ENCODE measurements at places on chromosomes 12 and 14.
A peak's percentile ranks its signal among the peaks of the same experiment; 100 is the strongest.

- no peak for DNase-seq
These were observed 49.0 kb downstream of the IFT43 start for GRCh38 chr14:76034566-76034965.

- DNase-seq, result no peak
These were observed 59.2 kb upstream of the TSPAN8 start for GRCh38 chr12:71216725-71217579.

- no peak for DNase-seq
These were observed 156.3 kb downstream of the ZFP36L1 start for GRCh38 chr14:68636597-68636996.

GRCh38 chr14:100106250-100107112 is 41.3 kb downstream of the EVL start:
- DNase-seq, result no peak

DNA sequence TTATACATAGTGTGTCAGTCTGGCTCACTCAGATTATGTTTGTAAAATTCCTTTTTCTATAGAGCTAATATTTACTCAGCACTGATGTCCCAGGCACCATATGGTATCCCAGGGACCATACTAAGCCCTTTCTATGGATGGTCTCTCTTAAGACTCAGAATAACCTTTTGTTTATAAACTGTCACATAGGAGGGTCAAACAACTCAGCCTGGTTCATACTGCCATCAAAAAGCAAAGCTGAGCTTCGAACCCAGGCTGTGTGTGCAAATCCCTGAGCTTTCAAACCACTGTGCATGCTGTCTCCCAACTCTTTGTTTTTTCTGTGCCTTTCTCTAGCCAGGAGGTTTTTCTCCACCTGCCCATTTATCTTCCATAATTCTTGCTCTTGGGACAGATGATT is 135.6 kb upstream of the ARHGAP5 start:
- no peak for DNase-seq

DNA sequence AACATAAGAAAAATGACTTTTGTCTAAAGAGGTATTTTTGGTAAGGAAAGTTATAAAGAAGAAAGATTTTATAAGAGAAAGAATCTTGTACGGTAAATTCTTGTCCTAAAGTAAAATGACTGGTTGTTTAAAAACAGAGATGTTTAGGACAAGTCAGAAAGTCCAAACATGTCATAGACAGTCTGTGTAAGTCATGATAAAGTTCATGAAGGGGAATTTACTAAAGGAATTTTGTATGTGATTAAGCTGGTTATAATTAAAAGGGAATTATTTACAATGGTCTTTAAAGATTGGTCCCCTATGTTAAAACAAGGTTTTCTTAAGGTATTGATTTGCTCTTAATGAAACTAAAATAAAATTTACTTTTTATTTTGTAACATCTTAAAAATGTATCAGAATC is 269.4 kb upstream of the CCDC196 start:
- no peak for DNase-seq

DNA sequence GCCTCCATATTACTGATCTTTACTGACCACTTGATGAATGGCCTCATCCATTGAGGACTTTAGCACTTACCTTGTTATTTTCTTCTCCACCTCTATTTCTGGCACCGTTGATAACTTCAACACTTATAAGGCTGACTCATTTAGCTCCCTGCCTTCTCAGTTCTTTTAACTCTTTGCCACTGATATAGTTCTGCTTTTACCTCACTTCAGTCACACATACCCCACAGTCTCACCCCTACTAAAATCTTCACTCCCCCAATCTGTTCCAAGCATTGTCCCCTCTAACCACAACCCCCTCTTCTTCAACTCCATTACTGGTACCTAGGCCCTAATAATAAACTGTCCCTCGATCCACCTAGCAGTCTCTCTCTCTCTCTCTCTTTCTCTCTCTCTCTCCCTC is 141.0 kb downstream of the PAH start:
- no peak for DNase-seq

- no peak for DNase-seq
These were observed 551.9 kb upstream of the TBX3 start for GRCh38 chr12:115235880-115236279.

DNA sequence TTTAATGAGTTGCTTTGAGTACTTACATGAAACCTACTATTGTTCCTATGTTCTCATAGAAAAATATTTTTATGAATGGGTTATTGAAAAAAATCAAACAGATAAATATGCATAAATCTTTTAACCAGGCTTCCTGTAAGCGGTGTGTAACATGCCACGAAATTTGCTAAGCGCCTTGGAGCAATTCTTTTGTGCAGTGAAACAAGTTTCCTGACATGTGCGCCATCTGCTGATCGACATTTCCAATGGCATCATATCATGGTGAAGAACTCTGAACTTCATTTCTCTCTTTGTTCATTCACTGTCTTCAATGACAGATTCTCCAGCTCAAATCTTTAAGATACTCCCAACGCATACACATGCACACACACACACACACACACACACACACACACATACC is 145.6 kb upstream of the NAV3 start:
- peak; percentile 93 for DNase-seq

DNA sequence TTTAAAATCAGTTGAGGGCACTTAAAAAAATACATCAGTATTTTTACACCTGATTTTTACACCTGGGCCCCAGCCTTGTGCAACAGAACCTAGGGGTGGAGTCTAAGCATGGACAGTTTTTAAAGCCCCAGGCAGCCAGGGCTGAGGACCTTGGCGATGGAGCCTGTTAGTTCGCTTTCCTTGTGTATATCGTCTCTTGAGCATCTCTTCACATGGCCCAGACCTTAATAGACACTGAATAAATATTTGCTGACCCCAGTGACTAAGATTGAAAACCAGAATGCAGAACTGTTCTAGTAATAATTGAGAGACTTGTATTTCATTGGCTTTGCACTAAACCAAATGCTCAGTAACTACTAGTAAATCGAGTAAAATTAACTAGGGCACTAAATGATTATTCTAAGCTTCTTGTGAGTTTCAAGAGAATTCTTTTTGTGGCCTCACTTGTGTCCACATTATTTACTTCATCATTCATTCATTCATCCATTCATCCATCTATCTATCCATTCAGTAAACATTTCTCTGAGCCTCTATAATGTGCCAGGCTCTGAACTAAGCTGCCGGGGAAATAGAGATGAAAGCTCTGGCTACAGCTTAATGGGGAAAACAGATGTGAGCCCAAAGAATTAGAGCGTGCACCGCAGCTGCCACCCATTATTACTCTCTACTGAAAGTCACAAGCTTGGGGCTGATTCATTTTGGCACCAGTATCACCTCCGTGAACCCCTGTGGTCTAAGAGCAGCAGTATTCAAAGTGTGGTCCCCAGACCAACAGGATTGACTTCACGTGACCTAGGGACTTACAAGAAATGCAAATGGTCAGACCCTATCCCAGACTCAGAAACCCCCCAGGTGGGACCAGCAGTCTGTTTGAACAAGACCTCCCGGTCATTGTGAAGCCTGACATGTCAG is 30.7 kb upstream of the BCL7A start:
- DNase-seq, result no peak

DNA sequence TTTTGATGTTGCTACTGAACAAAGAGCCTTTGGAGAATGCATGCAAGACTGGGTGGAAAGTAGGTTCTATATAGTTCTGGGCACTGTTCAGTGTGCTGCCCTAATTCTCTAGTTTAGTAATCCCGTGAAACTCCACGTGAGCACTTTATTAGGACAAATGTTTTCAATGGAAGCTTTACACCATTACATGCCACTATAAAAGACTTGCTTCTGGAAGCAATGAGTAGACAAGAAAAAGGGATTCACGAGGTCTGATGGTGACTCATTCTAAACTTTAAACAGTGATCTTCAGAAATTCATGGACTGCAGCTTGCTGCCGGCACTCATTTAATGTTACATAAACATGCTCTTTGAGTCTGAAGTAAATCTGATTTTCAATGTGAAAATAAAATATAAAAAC is 22.3 kb downstream of the ATG14 start:
- DNase-seq, result no peak

DNA sequence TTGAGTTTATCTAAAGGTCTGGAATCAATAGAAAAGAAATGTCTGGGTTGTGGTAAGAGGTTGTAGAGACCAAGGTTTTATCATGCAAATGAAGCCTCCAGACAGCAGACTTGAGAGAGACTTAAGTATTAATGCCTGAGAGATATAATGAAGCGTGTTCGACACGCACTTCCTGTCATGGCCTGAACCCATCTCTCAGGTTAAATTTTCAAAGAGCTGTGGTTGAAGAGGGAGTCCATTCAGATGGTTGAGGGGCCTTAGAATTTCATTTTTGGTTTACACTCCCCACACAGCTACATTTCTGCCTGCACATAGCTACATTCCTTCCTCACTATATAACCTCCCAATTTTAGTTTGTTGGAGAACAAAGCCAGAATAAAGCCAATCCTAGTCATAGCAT is 10.1 kb upstream of the CLEC12A start:
- DNase-seq, result no peak

- no peak for DNase-seq
These were observed 59.0 kb upstream of the ARID2 start for GRCh38 chr12:45670346-45671065.

DNA sequence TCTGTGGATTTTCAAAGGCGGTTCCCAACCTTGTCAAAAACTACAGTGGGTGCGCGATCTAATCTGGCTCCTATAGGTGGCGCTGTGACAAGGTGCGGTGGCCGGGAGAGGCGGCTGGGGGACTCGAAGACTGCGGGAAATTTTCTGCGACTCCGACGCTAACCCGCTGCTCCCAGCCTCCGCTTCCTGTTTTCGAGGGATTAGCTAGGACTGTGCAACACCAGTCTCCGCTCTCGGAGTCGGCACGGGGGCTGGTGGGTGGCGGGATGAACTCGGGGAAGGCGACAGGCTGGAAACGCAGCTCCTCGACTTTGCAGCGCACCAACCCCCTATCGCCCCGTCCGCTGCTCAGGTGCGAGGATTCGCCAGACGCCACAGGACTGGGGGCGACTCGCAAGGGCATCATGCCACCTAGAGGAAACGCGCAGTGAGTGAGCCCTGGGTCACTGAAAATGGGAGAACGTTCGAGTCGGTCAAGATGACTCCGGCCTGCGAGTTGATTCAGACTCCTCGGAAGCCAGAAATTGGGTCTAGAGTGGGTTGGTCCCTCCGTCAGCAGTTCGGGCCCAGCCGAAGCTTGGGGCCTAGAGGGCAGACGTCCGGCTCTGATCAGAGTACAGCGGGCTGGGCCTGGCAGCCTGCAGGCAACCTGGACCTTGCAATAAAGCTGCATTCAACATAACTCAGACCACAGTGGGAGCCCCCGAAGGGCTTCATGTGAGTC is 5.5 kb upstream of the PAX9 start:
- no peak for DNase-seq

GRCh38 chr12:65907513-65907912 is 83.2 kb downstream of the HMGA2 start:
- no peak for DNase-seq

- no peak for DNase-seq
These were observed 8.1 kb downstream of the LRRC43 start for GRCh38 chr12:122190842-122191668.

DNA sequence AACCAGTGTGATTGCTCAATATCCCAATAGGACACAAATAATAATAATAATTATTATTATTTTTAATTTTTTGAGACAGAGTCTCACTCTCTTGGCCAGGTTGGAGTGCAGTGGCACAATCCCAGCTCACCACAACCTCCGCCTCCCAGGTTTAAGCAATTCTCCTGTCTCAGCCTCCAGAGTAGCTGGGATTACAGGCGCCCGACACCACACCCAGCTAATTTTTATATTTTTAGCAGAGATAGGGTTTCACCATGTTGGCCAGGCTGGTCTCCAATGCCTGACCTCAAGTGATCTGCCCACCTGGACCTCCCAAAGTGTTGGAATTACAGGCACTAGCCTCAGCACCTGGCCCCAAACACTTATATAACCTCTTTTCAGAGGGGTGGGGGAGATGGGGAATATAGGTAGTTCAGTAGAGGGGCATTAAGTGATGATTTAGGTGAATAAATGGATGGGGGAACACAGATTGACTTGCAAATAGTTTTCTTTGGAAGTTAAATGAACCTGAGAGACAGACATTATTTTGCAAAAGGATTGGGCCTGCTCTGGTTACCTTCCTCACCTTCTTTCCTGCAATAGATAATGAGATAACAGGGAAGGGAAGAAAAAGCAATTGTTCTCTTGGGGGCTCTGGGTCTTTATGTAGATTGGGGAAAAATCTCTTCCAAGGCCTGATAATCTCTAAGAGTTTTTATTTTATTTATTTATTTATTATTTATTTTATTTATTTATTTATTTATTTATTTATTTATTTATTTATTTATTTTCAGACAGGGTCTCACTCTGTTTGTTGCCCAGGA is 57.7 kb downstream of the RESF1 start:
- no peak for DNase-seq

DNA sequence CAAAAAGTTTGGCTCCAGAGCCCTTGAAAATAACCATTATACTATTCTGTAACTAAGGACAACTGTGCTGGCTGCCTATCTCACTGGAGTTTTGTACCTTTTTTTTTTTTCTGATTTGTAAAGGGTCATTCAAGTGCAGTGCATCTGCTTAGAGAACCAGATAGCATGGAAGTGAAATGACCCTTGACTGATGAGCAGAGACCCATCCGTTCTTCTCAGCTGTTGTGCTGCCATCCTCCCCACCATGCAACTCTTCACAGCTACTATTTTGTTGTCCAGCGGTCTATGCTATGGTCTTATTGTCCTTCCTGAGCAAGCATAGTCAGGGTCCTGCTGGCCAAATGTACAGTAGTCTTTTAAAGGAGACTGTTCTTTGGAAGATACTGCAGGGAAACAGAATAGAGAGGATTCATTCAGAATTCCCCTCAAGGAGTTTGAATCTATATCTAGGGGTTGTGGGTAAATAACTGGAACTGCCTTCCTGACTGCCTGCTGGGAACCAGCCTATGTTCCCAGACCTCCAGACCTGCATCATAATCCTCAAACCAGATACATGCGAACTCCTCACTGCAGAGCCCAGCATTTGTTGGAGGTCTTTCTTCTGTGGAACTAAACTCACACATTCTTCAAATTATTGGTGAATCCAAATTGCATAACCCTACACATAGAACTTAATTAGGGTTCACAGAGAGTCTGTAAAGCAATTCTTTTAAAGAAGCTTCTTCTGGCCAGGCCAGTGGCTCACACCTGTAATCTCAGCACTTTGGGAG is 41.1 kb downstream of the GPR19 start:
- no peak for DNase-seq

Measured in SK-N-MC (cell line).